ENCODE measurements at places on chromosomes 6 and 20. TPM values are rescaled to one million over a fixed set of nuclear protein-coding genes. Genes with fewer than 3 reads are reported as not detected.

The AGER gene
- 0.39 TPM for total RNA-seq

The SPATS1 gene
- total RNA-seq, result not detected

The MLN gene
- not detected for total RNA-seq

The ZBTB12 gene
- total RNA-seq, result 3.0 TPM

The SCUBE3 gene
- 0.76 TPM for total RNA-seq
